ENCODE measurements at places on chromosomes 2 and 18.

GRCh38 chr18:76499637-76500340 lies 4.7 kb upstream of the ZNF516 start:
- no peak for DNase-seq

DNA sequence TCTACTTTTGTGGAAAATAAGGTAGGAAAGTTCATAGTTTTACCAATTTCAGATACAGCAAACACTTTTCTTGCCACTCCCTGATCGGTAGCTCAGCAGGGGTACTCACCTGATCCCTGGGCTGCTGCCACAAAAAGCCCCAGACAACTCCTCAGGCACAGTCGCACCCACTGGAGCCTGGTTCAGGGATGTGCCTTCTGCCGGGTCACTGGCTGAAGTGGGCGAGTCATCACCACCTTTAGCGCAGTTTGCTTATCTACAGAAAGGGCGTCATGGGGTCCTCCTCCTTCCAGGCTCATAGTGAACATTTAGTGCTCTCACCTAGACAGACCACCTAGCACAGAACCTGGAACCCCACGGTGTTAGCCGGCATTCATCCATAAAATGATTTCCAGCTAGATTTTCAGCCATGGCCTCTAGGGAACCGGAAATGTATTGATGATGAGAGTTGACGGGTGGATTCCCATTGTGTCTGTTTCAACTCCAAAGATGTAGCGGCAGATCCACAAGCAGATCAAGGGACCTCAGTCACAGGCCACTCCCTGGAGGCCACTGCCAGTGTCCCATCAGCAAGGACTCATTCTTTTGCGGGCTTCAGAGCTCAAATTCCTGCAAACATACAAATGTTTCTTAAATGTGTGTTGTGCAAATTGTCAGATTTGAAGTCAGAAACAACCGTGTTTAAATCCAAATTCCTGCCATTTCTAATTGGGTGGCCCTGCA lies 408.4 kb upstream of the SALL3 start:
- DNase-seq, result no peak

DNA sequence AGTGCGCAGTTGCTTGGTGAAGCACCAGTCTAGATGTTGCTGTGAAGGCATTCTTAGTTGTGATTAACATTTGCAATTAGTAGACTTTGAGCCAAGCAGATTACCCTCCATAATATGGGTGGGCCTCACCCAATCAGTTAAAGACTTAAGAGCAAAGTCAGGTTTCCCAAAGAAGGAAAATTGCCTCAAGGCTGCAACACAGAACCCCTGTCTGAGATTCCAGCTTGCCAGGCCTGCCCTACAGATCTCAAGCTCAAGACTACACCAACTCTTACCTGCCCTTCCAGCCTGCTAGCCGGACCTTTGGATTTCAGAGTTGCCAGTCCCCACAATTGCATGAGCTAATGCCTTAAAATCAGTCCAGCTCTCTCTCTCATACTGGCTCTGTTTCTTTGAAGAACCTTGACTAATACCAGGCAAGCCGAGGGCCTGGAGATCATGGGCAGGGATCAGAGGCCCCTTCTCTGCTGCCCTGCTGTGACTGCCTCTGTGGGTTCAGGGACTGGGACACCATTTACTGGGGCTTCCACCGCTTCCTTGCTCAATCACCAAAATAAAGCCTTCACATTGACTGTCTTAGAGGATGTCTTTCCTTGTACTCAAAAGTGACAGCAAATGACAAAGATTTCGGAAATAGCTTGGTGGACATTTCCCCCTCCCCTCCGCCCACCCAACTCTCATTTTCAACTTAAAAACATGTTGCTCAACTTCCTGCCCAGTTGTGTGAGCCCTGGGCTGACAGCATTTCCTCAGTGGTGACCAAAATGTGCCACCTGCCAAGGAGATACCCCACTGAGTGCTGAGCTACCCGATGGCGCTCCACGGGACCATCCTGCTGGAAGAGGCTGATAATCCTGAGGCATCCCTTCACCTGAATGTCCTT lies 86.7 kb downstream of the GALNT14 start:
- DNase-seq, result no peak

GRCh38 chr2:20300656-20301055 lies 50.0 kb downstream of the PUM2 start:
- no peak for DNase-seq

- DNase-seq, result no peak
Measured at GRCh38 chr2:136005462-136006196, 20.2 kb upstream of the DARS1 start.

DNA sequence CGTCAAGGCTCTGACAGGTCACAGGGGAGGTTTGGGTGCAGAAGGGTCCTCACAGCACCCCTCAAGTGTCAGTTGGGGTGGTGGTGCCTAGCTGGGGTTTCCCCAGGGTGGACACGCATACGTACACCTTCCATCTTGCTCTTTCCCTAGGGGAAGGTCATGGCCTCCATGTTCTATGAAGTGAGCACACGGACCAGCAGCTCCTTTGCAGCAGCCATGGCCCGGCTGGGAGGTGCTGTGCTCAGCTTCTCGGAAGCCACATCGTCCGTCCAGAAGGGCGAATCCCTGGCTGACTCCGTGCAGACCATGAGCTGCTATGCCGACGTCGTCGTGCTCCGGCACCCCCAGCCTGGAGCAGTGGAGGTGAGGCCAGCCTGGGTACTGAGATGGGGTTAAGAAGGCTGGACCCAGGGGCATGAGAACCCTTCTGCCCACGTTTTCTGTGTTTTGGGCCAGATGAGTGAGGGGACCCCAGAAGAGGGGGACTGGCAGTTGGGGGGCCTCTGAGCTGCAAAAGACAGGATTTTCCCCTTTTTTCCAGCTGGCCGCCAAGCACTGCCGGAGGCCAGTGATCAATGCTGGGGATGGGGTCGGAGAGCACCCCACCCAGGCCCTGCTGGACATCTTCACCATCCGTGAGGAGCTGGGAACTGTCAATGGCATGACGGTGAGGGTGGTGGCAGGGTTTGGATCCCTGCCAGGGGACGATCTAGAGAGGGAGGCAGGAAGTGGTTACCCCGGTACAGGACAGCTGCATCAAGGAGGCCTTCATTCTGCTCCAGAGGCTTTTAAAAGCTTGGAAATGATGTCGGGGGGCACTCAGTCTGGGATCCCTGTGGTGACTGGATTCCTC lies 20.9 kb downstream of the SLC30A3 start:
- DNase-seq, result no peak

DNA sequence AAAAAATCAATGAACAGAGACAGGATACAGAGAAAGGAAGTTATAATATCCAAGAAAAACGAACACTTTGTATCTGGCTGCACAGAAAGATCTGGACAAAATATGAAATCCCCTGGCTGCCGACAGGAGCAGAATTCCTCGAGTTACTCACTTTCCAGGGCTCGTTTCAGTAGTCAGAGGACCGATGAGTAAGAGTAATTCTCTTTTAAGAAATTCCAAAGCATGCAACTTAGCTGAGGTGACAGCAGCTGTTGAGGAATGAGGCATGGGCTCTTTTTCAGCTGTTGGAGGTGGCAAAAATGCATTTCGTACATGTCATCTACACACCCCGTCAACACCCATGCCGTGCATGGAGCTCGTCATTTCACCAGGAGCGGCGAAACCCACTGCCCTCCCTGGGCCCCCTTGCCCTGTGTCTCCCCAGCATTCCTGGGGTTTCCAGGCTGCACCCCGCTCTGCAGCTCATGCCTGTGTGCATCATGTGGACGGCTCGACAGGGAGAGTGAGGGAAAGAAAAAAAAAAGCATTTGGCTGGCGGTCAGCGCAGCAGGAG lies 210.8 kb upstream of the SMIM21 start:
- DNase-seq, result no peak

GRCh38 chr2:11784747-11785610 lies 38.5 kb downstream of the LPIN1 start:
- no peak for DNase-seq

GRCh38 chr2:241844831-241845578 lies 13.7 kb downstream of the PDCD1 start:
- DNase-seq, result no peak

- DNase-seq, result no peak
Measured at GRCh38 chr2:197628043-197628500, 47.3 kb downstream of the RFTN2 start.

DNA sequence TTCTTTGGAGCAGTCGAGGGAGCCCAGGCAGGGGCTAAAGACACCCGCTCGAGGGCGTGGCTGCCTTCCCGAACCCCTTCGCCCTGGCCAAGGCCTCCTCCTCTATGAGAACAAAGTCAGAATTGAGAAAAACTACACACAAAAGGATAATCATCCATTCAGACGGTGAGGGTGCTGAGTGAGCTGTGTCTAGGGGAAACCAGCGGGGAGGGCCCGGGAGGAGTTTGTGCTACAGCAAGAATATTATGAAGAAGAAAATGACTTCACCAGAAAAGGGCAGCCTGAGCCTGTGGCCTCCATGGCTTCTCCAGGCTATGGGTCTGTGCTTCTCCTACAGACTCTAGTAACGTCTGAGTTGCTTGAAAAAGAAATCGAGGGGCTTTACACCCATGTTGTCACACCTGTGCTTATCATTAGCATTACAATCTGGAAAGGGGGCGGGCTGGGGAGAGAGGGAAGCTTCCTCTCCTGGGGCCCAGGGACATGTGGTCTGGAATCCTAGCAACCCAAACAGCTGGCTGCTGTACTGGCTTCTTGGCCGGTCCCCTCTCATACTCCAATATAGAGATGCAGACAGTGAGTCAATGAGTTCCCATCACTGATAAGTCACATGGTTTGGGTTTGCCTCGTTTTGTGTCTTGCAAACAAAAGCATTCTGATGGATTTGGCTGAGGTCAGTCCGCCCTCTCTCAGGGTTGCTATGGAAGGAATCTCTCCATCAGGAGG lies 52.0 kb upstream of the ARL4C start:
- DNase-seq, result no peak

DNA sequence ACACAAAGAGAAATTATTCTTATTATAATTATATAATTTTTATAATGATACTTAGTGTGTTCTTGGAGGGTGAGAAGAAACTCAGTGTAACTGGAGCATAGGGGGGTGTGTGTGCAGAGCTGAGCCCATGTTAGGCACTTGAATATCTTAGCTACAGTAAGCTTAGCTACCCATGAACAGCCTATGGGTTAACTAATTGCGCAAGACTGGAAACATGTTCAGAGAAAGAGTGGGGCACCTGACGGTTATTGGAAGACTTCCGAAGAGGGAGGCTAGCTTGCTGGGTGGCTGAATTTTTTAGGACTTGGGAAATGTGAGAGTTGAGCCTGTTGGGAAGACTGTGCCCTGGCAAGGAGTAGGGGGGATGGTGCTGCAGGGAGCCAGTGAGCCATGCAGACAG lies 229.2 kb downstream of the SLC4A3 start:
- no peak for DNase-seq

GRCh38 chr2:182649316-182649715 lies 66.7 kb upstream of the DNAJC10 start:
- peak; percentile 21 for DNase-seq

DNA sequence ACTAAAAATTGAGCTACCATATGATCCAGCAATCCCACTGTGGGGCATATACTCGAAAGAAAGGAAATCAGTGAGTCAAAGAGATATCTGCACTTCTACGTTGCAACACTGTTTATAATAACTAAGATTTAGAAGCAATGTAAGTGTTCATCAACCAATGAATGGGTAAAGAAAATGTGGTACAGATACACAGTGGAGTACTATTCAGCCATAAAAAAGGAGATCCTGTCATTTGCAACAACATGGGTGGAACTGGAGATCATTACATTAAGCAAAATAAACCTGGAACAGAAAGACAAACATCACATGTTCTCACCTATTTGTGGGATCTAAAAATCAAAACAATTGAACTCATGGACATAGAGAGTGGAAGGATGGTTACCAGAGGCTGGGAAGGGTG lies 385.0 kb upstream of the TRIB2 start:
- DNase-seq, result no peak

DNA sequence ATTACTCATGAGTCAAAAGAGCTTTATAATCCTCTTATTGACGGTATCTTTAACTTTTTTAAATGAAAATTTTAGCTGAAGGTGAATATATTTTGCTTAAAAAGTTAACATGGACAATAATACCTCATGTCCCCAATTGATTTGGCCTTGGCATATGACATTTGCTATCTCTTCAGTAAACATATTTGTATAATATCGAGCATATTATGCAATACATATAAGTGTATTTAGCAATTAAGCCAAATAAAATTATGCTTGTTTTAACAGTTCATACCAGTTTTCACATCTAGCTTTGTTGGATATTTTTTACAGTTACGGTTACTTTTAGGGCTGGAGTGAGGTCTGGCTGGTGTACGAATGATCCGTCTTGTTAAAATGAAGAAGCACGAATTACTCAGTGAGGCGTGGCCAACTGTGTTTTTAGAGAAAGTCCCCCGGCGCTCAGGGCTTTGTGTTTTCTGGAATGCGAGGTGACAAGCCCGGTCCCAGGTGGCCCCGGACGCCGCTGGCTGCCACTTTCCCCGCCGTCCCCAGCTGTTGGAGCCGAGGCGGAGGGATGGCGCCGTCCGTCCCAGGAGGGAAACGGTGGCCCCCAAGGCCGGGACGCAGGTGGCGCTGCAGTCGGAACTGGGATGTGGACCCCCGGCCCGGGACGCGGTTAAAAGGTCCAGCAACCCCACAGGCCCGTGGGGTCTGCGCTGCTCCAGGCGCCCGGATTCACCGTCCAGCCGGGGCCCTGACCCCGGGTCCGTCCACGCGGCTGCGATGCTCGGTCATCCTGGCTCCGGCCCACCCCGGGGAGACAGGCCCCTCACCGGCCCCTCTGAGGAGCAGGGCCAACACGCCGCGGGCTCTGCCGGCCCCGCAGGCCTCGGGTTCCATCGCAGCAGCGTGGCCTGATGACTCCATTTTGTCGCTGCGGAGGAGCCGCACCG lies 41.3 kb downstream of the TMEM18 start:
- no peak for DNase-seq

DNA sequence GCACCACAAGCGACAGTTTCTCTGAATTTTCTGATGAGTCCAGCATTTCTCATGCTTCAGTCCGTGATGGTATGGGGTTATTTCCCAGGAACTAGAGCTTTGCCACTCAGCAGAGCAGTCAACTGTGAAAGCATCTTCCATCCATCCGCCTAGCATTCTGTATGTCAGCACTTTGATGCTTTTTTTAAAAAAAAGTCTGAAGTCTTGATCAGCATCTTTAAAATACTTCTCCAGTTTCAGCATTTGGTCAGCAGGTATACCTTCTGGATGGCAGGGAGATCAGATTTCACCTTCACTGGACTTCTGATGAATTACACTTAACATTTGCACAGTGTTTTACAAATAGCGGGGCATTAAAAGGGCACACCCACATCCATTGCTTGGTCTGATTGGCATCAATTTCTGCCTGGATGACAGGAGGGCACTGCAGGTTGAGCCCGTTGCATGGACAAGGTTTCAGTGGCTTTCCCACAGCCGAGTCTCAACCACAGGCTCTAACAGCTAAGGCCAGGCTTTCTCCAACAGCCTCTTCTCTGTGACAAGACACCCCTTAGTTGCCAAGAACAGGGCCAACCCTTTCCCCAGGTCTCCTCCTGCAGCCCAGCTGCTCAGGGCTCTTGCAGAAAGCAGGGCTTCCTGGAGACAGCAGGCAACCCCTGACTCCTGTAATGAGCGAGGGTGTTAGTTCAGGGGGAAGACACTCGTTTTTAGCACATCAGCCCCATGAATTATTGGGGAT lies 54.0 kb downstream of the EMILIN2 start:
- no peak for DNase-seq

DNA sequence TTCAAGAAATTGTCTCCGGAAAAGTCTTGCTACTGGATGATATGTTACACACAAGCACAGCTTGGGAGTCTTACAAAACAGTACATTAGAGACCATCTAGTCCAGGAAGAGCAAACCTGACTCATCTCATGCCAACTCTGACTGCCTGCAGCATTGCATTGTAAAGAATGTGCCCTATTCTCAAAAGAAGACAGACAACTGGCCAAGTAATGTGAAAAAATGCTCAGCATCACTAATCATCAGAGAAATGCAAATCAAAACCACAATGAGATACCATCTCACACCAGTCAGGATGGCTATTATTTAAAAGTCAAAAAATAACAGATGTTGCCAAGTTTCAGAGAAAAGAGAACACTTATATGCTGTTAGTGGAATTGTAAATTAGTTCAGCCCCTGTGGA lies 42.7 kb upstream of the GORASP2 start:
- DNase-seq, result no peak

Data from HCT116 (cell line).